Left hindlimb (tissue), 1 donor: ENCODE measurements at places on chromosomes 7 and 10.

DNA sequence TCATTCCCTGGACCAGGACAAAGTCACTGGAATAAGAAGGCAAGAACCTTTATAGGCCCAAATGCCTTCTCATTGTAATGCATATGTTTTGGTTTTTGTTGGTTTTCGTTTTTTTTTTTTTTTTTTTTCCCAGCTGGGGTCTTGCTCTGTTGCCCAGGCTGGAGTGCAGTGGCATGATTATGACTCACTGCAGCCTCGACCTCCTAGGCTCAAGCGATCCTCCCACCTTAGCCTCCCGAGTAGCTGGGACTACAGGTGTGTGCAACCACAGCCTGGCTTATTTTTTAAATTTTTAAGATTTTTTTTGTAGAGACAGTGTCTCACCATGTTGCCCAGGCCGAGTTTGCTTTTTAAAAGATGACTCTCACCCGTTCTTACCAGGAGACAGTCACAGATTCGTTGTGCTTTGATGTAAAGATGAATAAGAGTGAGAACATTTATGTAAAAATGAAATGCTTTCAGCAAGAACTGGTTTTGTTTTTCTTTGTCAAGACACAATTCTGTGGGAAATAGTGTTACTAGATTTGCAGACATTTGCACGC is 7.6 kb downstream of the IQCE start:
- DNase-seq: no peak

DNA sequence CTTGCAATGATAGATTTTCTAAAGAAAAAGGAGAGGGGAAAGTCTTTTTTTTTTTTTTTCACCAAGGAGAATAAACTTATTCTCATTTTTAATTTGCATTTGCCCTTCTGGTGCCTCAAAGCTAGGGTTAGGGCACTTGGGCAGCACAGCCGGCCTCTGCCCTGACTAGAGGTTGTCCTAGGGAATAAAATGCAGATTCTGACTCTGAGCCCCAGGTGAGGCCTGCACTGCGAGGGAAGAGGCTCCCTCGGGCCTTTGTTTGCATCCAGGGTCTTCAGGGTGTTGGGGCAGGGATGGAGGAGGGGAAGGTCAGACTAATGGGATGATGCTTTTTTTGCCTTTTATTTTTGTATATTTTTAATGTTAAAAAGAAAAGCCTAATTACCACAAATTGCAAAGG is 7.8 kb downstream of the MYL7 start:
- no peak for DNase-seq

DNA sequence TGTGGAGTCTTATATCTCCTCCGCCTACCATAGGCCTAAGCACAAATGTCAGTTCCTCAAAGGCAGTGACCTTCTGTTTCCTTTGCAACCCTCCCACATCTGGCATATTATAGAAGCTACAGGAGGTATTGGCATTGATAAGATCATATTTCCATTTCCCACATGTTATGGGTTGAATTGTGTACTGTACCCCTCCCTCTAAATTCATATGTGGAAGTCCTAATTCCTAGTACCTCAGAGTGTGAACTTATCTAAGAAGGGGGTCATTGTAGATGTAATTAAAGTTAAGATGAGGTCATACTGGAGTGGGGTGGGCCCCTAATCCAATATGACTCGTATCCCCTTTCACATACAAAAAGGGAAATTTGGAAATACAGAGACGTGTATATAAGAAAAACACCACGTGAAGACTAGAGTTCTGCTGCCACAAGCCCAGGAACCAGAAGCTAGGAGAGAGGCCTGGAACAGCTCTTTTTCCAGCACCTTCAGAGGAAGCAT is 6.1 kb upstream of the LAMB4 start:
- no peak for DNase-seq

GRCh38 chr10:60560451-60560850 is 170.8 kb upstream of the ANK3 start:
- DNase-seq: no peak

- no peak for DNase-seq
These were observed 451.1 kb downstream of the SH2D4B start for GRCh38 chr10:80988755-80989154.

DNA sequence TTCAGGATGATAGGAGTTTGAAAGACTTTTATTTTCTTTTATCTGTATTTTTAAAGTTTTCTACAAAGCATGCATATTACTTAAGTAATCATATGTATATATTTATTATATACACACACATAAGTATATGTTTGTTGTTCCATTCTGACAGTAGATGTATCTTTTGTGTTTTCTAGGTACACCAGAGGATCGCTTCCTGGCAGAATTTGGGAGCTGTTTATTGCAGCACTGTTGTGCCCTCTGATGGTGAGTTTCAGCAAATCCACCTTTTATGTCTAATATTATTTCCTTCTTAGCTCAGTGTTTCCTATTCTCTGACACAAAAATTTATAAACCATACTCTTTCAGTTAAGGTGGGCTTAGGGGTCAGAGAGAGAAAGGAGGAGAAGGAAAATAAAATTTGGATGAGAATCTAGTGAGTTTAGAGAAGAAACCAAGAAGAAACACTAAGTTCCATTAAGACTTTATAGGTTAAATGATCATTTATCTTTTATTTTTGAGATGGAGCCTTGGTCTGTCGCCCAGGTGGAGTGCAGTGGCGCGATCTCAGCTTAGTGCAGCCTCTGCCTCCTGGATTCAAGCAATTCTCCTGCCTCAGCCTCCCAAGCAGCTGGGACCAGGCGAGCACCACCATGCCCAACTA is 59.2 kb upstream of the OIT3 start:
- peak; percentile 42 for DNase-seq

DNA sequence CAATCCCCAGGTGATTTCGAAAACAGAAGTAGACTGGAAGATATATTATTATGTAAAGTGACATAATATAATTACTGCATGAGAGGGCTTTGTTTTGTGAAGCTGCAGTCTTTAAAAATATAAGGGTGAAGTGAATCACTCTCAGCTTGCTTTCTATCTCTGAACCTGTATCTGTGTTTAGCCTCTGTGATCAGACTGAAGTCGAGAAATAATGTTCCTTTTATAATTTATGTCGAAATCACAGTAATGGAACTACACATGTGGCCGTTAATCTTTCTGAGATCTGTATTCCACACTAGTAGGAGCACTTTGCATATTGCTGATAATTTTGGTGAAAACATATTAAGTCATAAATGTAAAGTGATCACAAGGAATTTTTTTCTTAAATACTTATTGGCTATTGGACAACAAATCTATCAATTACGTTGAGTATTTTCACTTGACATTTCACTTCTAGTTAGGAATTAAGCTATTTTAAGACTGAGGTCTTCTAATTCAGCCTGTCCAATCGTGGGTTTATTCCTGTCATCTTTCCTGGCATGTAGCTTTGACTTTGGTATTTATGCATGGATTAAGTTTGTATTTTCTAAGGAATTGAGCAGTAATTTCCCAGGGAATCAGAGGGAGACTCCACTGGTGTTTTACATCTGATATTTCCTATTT is 268.2 kb upstream of the POT1 start:
- no peak for DNase-seq

DNA sequence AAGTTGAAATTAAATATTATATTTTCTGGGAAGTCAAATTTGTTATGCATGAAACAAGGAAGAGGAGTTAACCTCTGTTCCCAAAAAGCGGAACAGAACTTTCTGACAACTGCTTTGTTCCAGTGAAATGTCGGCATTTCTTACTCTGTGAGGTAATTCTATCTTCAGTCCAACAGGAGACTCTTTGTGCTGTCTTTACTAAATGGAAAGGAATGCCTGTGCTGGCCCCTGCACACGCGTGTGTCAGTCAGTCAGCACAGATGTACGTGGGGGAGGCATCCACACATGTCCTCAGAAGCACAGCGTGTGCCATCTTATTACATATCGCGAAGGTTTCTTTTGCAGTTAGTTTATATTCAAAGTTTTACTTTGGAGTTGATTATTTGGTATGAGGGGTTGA is 37.5 kb downstream of the NET1 start:
- peak; percentile 80 for DNase-seq

GRCh38 chr10:97065128-97065527 is 120.6 kb downstream of the SLIT1 start:
- no peak for DNase-seq

- no peak for DNase-seq
These were observed 206.2 kb downstream of the ZNF365 start for GRCh38 chr10:62580396-62580795.

GRCh38 chr10:63161592-63161991 is 28.5 kb downstream of the NRBF2 start:
- no peak for DNase-seq

- DNase-seq: no peak
These were observed 30.0 kb upstream of the SAMD9L start for GRCh38 chr7:93178213-93178612.

GRCh38 chr7:87216701-87217508 is 2.6 kb downstream of the TMEM243 start:
- no peak for DNase-seq

GRCh38 chr7:79723833-79724618 is 270.6 kb upstream of the MAGI2 start:
- DNase-seq: no peak

DNA sequence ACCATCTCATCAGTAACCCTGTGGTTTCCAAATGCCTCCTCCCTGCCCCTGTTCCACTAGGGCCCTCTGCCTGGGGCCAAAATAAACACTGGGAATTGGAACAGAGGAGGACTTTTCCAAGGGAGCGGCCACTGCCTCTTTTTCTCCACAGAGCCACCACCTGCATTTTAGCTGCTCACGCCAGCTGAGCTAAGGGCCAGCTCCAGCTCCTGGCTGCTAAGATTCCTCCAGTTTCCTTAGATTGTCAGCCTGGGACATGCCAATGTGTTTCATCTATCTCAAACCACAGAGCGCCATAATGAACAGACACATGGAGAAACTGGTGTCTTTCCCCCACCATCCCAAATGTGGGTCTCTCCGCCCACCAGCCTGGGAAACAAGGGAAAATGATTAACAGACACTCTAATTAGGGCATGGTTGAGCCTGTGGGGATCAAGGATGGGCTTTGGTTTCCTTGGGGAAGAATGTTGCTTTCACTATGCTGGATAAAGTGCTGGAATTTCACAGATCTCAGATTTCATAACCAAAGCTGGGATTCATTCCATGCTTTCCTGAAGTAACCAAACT is 52.2 kb downstream of the ASB13 start:
- peak; percentile 78 for DNase-seq

DNA sequence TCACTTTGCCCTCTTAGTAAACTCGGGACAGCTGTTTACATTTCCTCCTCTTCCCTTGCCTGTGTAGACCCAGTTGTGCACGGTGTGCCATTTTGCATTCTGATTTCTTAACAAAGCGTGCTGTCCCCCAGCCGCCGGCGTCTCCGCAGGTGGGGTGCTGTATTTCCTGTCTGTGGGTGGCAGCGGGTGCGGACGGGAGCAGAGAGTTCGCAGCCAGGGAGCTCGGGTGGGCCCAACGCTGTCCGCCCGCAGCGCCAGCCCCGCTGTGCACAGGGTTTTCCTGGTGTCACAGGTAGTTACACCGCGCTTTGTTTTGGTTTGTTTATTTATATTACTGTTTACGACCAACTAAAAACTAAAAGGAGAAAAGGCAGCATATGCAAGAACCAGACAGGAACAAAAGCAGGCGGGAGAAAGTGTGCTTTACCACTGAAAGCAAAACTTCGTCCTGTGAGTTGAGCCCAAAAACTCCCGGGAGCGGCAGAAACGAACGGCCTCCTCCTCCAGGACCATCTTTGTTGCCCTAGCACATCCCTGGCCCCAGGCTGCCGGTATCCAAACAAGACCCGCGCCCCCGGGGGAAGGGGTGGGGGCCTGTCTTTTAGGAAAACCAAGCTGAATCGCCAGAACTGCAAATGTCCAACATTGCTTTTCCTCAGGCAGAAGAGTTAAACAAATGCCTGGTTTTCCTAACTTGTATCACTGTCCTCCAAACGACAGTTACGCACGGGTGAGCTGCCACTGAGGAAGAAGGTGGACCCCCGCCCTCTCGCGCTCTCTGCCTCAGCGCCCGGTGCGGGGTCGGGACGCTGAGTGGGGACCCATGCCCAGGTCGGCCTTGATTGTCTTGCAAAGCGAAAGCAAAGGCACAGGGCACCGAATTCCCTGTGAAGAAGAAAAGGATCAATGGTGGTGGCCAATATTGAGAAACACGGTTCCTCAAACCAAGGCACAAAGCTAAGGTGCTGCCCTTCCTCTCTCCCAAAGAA is 45.9 kb upstream of the DRGX start:
- DNase-seq: no peak

GRCh38 chr10:75720157-75720556 is 288.7 kb downstream of the LRMDA start:
- no peak for DNase-seq

- DNase-seq: peak; percentile 49
These were observed 60.2 kb downstream of the CHST15 start for GRCh38 chr10:124032971-124033886.

DNA sequence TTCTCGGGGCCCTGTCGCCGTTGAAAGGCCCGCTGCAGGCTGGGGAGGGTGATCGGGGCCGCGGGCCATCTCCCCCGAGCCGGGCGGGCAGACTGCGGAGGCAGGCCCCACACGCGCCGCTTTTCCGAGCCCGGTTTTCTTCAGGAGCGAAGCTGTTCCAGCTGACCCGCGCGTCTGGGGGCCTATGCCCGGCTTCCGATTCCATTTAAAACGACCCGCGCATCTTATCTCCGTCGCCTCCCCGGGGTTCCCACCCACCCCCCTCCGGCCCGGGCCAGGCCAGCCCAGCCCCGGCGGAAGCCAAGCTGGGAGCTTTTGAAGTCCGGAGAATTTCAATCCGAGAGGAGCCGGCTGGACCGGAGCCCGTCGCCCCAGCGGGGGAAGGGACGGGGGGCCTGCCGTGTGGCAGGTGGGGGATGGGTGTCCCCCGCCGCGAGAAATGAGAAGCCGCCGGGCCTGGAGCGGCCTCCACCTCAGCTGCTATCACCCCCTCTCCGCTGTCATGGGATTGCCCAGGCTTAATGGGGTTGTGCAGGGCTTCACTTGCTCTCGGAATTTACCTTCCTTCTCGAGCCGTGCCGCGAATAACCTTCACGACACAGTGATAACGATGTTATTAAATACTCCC is 3.1 kb upstream of the EVX1 start:
- DNase-seq: no peak

GRCh38 chr10:115129752-115130151 is 36.6 kb downstream of the ATRNL1 start:
- DNase-seq: no peak

GRCh38 chr7:49488573-49488972 is 284.9 kb upstream of the VWC2 start:
- no peak for DNase-seq

DNA sequence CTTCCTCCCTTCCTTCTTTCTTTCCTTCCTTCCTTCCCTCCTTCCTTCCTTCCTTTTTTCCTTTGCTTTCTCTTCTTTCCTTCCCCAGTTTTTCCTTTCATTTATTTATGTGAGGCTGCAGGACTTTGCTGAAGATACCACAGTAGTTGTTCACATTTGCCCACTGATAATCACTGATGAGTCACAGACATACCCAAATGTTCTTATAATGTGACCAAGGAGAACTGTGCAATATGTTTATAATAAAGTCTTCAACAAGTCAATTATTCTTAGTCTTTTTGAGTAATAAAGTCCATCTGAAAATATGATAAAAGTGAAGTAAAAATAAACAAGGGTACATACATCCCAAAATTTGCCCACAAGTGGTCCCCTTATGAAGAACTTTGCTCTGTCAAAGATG is 159.7 kb downstream of the GNAI1 start:
- DNase-seq: no peak
